Foreskin fibroblast (primary cell): ENCODE measurements at places on chromosomes 2 and 18.

DNA sequence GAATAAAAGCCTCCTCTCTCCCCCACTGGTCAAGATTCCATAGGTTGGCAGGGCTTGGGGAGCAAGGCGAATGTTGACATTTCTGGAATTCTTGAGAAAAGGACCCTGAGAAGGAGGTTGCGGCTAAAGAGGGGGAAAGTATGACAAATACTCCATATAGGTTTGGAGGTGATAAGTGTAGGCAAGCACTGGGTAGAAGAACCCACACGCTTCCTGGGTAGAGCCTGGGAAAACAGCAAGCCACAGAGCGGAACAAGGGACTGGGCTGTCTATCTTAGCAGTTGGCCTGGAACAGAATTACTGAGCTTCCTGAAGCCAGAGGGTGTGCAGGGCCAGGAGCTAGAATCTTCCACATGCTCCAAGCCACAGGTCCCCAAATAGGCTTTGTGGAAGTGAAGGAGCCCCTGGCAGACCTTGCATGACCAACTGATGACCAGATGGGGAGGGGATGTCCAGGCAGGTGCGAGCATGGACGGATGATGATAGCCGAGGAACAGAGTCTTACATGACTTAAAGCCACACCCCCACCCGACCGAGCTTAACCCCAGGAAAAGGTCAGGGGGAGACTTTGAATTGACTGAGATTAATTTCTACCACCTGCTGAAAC lies 9.9 kb downstream of the PRKAG3 start:
- no peak for DNase-seq

- peak; percentile 74 for DNase-seq
These were observed 13.2 kb downstream of the NABP1 start for GRCh38 chr2:191691016-191691735.

GRCh38 chr2:120561379-120562035 lies 174.2 kb upstream of the GLI2 start:
- no peak for DNase-seq

GRCh38 chr2:239824046-239824694 lies 201.0 kb downstream of the NDUFA10 start:
- DNase-seq: no peak

DNA sequence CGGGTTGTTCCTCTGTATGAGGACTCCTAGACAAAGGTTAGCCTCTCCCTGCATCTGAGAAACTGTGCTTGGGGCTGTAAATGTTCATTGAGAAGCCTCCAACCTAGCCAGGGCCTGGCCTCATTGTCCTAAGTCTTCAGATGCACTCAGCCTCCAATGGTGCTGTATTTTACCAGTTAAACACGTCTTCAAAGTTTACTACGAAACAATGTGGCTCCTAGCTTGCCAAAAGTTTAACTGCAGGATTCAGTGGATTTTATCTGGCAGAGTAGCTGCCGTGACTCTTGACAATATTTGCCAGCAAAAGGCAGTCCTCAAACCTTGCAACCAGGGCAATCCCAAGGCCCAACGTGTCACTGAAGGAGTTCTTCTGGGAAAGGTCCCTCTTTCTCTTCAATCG lies 1.1 kb downstream of the PID1 start:
- DNase-seq: peak; percentile 48

GRCh38 chr2:88492002-88492401 lies 39.5 kb upstream of the FOXI3 start:
- DNase-seq: no peak
